T-helper 17 cell (primary cell): ENCODE measurements at places on chromosomes 4 and X. TPM values are rescaled to one million over a fixed set of nuclear protein-coding genes. Genes with fewer than 3 reads are reported as not detected.

AFF2 gene
- 0.90 TPM for total RNA-seq

FAM9B gene
- total RNA-seq = not detected

HOPX gene
- total RNA-seq = 30.7 TPM

ASB5 gene
- total RNA-seq = not detected

CT45A3 gene
- not detected for total RNA-seq
